ENCODE measurements at places on chromosomes 4 and X.

- no peak for ATAC-seq
Measured at GRCh38 chrX:1274786-1275185, 6.2 kb downstream of the CSF2RA start.

GRCh38 chr4:13544606-13545393 is 492 bp upstream of the NKX3-2 start:
- ATAC-seq = peak; percentile 83

DNA sequence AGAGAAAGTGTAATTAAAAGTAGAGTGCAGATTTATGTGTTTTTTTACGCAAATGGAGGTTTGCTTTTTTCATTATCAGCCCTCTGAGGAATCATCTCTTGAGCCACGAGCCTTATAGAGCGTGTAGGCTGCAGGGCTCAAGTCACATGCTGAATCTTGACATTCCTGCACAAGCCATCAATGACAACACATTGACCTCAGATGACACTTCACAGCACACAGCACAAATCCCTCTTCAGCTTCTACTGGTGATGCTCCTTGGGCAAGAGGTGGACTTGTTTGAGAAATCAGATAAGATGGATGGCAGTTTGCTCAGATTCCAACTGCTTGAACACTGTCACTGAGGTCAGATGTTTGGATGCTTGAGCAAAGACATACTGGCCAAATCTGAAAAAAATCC is 250.6 kb downstream of the SNCA start:
- no peak for ATAC-seq

DNA sequence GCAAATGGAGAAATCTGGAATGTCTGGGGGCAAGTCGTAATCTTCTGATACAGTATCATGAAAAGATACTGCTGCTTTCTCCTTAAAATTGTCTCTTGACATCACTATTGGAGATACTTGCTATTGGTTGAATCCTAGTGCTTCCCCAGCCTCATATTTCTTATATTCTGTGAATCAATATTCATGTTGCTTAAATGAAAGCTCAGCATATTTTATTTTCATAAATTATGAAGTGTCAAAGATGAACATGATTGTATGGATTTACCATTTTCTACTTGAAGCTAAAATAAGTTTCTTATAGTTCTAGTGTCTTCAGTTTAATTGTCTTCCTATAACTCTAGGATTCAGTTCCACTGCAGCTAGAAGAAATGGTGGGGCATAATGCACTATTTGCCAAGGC is 29.6 kb upstream of the MBNL3 start:
- ATAC-seq = no peak

GRCh38 chrX:150255441-150256296 is 107.4 kb upstream of the MAMLD1 start:
- ATAC-seq = no peak

- no peak for ATAC-seq
Measured at GRCh38 chrX:38271154-38271716, 50.6 kb upstream of the SRPX start.

GRCh38 chr4:5705647-5706320 is 2.6 kb downstream of the EVC2 start:
- ATAC-seq = no peak

- ATAC-seq = no peak
Measured at GRCh38 chrX:114073926-114074325, 510.0 kb upstream of the HTR2C start.

DNA sequence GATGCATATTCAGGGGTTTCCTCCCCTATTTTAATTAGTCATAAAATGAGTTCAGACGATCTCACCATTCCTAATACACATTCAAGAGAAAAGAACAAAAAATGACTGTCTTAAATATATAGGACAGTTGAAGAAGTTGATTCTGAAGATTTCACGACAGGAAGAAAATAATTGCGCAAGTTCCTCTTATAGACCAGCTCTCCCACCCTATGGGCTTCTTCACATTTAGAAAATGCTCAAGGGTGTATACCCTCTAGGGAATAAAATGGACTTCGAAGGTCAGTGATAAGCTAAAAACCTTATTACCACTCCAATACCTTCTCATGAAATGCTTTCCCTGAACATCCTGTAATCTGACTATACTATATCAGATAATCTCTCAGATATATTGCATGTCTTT is 149.2 kb upstream of the TEX13C start:
- ATAC-seq = no peak

DNA sequence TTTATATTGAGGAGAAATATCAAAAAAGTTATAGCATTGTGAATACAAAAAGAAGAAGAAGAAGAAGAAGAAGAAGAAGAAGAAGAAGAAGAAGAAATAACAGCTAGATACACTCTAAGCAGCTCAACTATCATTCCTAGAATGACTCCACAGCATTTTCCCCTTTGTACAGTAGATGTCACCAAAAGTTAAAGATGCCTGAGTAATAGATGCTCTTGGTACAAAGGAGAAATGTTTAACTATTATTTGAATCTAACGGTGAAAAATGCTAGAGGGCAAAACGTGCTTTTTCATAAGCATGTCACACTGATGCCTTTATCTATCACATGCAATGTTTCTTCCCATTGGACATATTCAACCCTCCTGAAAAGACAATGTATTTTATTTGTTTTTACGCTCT is 178.4 kb upstream of the GPRIN3 start:
- 0 out of 3 replicates have a peak, but pooled peaks have one; percentile 49 for ATAC-seq

GRCh38 chr4:23728393-23728792 is 161.5 kb downstream of the PPARGC1A start:
- no peak for ATAC-seq

DNA sequence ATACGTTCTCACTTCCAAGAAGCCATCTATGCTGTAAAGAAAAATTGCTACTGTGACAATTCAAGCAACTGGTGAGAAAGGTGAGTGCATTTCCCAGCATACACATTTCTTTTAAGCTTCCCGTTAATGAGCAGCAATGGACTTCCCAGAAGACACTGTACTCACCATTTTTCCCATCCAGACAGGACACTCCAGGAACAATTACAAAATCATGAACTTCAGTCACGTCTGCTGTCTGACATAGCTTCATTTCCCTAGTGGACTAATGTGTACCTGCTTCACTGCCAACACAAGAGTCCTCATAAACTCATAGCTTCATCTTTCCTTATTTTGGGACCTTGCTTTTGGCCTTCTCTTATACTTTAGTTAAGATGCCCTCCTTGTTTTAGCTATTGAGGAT is 156.9 kb downstream of the ENOX2 start:
- ATAC-seq = no peak

DNA sequence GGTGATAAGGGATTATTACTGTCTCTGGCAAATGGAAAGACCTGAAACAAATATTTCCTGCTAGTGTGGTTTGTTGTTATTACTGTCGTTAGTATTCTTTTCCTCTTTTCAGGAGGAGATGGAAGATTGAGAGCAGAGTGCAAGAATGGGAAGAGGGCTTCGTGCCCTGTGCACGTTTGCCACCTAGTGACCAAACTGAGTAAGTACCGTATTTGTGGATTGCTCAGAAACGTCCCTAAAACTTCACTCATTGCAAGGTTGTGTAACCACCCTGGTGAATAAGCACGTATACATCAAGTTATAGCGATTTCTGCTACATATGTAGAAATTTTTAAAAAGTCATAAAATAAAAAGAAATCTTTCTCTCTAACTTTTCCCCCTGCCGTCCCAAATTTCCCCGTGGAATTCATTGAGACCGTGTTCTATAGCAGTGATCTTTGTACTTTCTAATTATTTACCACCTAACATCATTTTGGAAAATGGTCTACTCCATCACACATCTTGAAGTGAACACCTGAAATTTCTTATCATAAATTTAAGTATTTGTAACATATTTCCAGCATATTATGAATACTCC is 24.3 kb downstream of the LINC00632 start:
- peak; percentile 92 for ATAC-seq

- ATAC-seq = no peak
Measured at GRCh38 chrX:133880032-133880443, 105.4 kb downstream of the GPC3 start.

DNA sequence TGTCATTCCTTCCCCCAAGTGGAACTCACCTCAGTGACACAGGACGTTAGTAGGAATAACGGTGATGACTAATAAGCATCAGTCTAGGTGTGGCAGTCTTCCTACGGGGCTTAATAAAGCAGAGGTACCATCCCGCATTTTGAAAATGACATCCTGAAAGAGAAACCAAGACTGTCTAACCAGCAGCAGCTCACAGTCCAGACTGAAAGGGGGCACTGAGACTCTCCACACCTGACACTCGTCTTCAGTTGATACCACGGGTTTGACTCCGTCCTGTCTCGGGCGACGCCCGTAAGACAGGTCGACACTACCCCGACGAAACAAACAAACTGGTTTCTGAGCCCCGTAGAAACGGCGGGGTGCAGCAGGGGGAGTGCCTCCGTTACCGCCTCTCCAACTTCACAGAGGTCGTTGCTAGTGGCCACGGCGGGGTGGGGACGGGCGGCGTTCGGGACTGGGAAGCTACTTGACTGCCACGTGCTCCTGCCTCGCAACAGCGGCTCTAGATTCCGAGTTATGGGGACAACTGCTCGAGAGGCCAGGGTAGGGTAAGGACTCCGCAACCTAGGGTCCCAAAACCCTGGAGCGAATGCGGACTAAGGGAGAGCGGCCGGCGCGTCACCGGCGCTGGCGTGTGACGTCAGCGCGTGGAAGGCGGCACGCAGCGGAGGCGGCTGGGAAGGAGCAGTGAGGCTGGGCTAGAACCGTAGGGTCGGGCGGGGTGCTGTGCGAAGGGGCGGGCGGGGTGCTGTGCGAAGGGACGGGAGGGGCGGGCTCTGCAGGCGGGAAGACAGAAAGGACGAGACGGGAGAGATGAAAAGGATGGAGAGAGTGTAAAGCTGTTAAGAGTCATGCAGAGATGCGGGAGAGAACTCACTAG is at the start of gene NEK1:
Gene NEK1, minus strand, starts transcription at position 593 of the 880 bp plus-strand sequence. CDS start 9,953 bp downstream, outside the sequence.
- peak; percentile 95 for ATAC-seq

DNA sequence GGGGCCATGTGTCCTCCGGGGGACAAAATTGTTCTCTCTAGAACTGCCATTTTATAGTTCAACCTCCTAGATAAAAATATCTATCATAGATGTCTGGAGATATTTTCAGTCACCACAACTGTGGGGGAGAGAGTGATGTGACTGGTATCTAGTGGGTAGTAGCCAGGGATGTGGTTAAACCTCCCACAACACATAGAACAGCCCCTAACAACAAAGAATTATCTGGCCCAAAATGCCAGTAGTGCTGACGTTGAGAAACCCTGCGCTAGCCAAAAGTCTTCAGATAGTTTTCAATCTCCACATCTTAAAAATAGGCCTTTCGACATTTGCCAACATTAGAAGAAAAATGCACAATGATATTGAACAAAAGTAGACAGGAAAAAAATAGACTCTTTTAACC is 19.0 kb upstream of the SUPT20HL2 start:
- ATAC-seq = no peak

DNA sequence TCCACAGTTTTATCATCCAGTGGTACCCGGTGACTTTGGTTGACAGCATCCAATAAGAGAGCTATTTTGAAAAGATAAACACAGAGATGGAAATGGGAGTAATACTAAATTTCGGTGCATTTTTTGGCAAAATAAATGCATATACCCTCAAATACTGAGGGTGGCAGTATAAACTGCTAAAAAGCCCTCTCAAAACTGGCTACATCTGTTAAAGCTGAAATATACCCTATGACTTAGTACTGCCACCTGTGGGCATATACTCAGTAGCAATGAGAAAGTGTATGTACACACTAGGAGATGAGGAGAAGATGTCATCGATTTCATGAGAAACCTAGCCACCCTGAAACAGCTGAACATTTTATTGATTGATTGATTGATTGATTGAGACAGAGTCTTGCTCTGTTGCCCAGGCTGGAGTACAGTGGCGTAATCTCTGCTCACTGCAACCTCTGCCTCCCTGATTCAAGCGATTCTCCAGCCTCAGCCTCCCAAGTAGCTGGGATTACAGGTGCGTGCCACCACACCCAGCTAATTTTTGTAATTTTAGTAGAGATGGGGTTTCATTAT is 12.2 kb upstream of the TMEM128 start:
- peak; percentile 97 for ATAC-seq

- ATAC-seq = peak; percentile 80
Measured at GRCh38 chrX:10634392-10635161, 14.2 kb upstream of the MID1 start.

GRCh38 chr4:121788896-121789295 is 12.2 kb upstream of the EXOSC9 start:
- ATAC-seq = no peak

GRCh38 chrX:19639813-19640462 is 124.6 kb upstream of the MAP3K15 start:
- ATAC-seq = peak; percentile 9

- ATAC-seq = no peak
Measured at GRCh38 chr4:130329036-130329435, 1233.1 kb downstream of the C4orf33 start.

DNA sequence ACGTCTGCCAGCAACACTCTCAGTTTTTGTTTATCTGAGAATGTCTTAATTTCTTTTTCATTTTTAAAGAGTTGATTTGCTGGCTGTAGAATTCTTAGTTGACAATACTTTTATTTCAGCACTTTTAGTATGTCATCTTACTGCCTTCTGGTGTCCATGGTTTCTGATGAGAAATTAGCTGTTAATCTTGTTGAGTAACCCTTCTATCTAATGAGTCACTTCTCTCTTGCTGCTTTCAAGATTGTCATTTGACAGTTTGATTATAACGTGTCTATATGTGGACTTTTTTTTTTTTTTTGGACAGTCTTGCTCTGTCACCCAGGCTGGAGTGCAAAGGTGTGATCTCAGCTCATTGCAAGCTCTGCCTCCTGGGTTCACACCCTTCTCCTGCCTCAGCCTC is 24.0 kb upstream of the TMEM255A start:
- no peak for ATAC-seq

- peak; percentile 99 for ATAC-seq
Measured at GRCh38 chr4:37628977-37629609, 57.1 kb downstream of the RELL1 start.

DNA sequence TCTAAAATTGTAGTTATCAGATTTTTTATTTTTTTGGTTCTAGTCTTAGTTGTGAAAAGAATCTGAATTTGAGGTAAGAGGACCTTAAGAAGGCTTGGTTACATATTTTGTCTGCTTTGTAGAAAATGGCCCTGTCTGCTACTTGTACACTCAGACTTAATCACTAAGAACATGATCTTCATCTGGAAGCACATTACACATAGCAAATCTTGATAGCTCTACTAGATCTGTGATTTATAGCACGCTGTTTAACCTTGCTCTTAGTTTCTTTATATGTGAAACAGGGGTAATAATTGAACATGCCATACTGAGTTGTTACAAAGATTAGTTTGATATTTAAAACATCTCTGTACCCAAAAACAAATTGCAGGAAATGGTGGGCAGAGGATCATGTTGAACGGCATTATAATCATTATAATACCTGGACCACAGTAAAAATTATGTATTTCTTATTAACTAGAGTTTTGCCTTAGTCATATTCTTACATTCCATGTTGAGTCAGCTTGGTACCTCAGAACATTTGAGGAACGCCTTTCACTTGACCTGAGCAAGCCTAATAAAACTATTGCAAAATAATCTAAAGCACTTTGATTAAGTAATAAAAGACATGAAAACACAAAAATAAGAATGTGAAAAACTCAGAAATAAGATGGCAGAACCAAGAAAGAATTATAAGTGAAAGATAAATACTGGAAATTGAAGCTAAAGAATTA is 738.0 kb upstream of the AADAT start:
- ATAC-seq = peak; percentile 40

GRCh38 chr4:146182443-146182842 is 6.9 kb downstream of the LSM6 start:
- ATAC-seq = no peak

Data from SK-N-SH treated with all-trans-retinoic acid at 6 μM for 48 hours (cell line).